ENCODE measurements at places on chromosomes 16 and 17.
A peak's percentile ranks its signal among the peaks of the same experiment; 100 is the strongest.

DNA sequence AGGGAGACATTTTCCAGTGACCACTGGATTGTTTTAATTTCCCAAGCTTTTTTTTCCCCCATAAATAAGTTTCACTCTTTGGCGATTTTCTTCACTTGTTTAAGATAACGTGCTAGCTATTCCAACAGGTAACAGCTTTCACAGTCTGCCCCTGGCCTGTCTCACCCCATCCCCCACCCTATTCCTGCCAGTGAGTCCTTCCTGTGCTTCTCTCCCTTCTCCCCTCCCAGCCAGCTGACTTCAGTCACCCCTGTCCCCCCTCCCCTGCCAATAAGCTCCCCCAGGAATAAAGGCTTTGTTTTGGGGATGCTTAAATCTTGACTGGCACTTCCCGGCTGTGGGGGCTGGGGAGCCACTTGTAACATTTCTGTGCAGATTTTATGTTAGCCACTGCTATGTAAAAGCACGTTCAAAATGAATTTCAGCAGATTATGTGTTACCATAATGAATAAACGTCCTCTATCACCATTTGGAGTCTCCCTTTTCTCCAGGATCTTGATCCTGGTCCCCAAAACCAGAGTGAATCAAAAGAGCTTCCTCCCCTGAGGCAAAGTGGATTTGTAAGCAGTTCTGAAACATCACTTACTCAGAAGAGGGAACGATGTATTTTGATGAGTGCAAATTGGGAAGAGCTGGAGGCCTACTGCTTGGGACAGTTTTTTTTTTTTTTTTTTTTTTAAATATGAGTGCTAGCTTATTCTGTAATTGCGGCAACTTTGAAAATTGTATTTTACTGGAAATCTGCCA, 58.2 kb downstream of the IGF2BP1 start:
- DNase-seq: no peak

GRCh38 chr16:78137179-78137578, 37.7 kb downstream of the WWOX start:
- DNase-seq: no peak

- DNase-seq: no peak
These were observed 47.5 kb upstream of the CCL2 start for GRCh38 chr17:34207572-34207971.

- peak; percentile 59 for DNase-seq
These were observed 949 bp upstream of the SPAG7 start for GRCh38 chr17:4968486-4969046.
